A549 treated with CORT108297 at 1 μM for 4 hours (cell line): ENCODE measurements at places on chromosomes 16 and 17. TPM values are rescaled to one million over a fixed set of nuclear protein-coding genes. Genes with fewer than 3 reads are reported as not detected.

The HSD11B2 gene
- 1.3 to 2.3 TPM (median 2.0 TPM) in 5 replicates for total RNA-seq

The ABCC11 gene
- total RNA-seq, result 0.06 to 0.24 TPM (median 0.20 TPM) in 4 of 5 replicates, not detected in the other

The ENPP7 gene
- not detected in 5 replicates for total RNA-seq

The RSKR gene
- 3.0 to 5.5 TPM (median 4.8 TPM) in 5 replicates for total RNA-seq

The VMO1 gene
- total RNA-seq, result 0.43 to 1.5 TPM (median 0.96 TPM) in 5 replicates

The OR2C1 gene
- not detected in 5 replicates for total RNA-seq

The HEATR9 gene
- total RNA-seq, result not detected in 5 replicates

The CHD9NB gene
- 0.80 to 1.4 TPM (median 1.3 TPM) in 5 replicates for total RNA-seq

The CDRT15L2 gene
- total RNA-seq, result not detected in 5 replicates

The PIRT gene
- total RNA-seq, result not detected in 5 replicates

The GAS2L2 gene
- total RNA-seq, result 0.06 to 0.15 TPM (median 0.09 TPM) in 5 replicates

The CCL5 gene
- 0.92 to 1.9 TPM (median 1.4 TPM) in 5 replicates for total RNA-seq
